ENCODE measurements at places on chromosomes 5 and 9. TPM values are rescaled to one million over a fixed set of nuclear protein-coding genes. Genes with fewer than 3 reads are reported as not detected.
A peak's percentile ranks its signal among the peaks of the same experiment; 100 is the strongest.

- DNase-seq, result no peak
Observed at GRCh38 chr9:68872026-68872501, 141.8 kb downstream of the PRKACG start.

- DNase-seq, result no peak
Observed at GRCh38 chr9:128005923-128006322, 25.1 kb upstream of the EEIG1 start.

GRCh38 chr5:179258001-179258921 lies 87.0 kb downstream of the ADAMTS2 start:
- no peak for DNase-seq

PRUNE2 gene
- not detected for total RNA-seq

GRCh38 chr5:75611311-75612225 lies at the start of gene ANKDD1B:
Gene ANKDD1B, plus strand, starts transcription at chr5:75611453. Its CDS starts 182 bp downstream, at chr5:75611635.
- DNase-seq, result peak; percentile 68

DNA sequence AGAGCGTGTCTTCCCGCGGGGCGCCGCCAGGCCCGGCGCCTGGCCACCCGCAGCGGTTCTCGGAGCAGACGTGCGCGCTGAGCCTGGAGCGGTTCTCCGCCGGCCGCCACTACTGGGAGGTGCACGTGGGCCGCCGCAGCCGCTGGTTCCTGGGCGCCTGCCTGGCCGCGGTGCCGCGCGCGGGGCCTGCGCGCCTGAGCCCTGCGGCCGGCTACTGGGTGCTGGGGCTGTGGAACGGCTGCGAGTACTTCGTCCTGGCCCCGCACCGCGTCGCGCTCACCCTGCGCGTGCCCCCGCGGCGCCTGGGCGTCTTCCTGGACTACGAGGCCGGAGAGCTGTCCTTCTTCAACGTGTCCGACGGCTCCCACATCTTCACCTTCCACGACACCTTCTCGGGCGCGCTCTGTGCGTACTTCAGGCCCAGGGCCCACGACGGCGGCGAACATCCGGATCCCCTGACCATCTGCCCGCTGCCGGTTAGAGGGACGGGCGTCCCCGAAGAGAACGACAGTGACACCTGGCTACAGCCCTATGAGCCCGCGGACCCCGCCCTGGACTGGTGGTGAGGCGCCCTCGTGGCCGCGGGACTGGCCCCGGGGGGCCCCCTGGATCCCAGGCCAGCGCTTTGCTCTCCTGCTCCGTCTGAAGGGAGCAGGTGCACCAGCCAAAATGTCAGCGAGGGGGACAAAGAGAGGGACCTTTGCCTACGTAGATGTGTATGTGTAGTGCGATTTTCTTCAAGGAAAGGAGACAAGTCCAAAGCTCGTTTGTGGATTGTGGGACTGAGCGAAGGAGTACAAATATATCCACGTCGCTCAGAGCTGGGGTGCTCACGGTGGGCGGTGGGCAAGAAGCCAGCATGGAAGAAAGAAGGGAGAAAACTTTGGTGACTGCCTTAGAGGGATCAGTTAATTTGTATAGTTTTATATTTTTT lies 19.5 kb downstream of the BTNL9 start:
- DNase-seq, result no peak
